Naive B cell (primary cell): ENCODE measurements at places on chromosomes 12 and 14. TPM values are rescaled to one million over a fixed set of nuclear protein-coding genes. Genes with fewer than 3 reads are reported as not detected.

GRCh38 chr12:77577791-77578190 is 252.9 kb upstream of the NAV3 start:
- no peaks in the 10 kb centered on the region for H3K27me3 ChIP-seq
- no peak overlapping the region for H3K4me3 ChIP-seq
- H3K4me1 ChIP-seq, result no peaks in the 10 kb centered on the region
- no peaks in the 10 kb centered on the region for H3K36me3 ChIP-seq

- no peak overlapping the region for H3K4me3 ChIP-seq
- H3K4me1 ChIP-seq, result peaks cover 64% of the 10 kb centered on the region
- H3K27ac ChIP-seq, result peak overlapping the region; percentile 51
- DNase-seq, result no peak
- no peaks in the 10 kb centered on the region for H3K27me3 ChIP-seq
These were observed 21.3 kb downstream of the SCAF11 start for GRCh38 chr12:45969084-45969483.

DNA sequence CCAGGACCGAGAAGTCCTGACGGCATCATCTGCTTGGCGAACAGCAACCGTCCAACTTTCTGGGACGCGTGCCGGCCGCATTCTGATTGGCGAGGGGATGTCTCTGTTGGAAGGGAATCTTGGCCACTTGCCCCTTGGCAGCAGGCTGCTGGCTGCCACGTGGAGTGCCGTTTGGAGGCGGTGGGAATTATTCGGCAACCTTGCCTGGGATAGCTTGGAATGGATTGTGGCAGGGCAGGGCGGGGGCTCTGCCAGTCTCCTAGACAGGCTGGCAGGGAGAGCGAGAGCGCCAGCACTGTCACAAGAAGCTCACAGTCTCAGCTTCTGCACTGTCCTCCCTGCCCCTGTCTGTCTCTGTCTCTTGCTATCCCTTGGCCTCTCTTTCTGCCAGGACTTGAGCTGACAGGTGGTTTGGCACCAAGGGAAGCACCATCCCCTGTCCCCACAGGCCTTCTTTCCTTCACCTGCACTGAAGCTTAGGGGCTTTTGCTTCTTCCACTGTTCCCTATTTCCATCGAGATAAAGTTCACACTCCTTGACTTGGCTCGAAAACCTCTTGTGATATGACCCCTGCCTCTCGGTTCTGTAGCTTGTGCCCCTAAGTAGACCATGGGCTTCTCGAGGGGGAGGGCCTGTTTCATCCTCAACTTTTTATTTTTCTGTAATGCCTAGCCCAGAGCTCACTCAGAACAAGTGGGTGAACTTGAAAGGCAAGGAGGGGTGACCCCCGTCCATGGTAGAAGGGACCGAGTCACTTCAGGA is 201.9 kb downstream of the PHETA1 start:
- no peaks in the 10 kb centered on the region for H3K27me3 ChIP-seq
- H3K27ac ChIP-seq, result no peak overlapping the region
- H3K4me1 ChIP-seq, result peaks cover 10% of the 10 kb centered on the region

DNA sequence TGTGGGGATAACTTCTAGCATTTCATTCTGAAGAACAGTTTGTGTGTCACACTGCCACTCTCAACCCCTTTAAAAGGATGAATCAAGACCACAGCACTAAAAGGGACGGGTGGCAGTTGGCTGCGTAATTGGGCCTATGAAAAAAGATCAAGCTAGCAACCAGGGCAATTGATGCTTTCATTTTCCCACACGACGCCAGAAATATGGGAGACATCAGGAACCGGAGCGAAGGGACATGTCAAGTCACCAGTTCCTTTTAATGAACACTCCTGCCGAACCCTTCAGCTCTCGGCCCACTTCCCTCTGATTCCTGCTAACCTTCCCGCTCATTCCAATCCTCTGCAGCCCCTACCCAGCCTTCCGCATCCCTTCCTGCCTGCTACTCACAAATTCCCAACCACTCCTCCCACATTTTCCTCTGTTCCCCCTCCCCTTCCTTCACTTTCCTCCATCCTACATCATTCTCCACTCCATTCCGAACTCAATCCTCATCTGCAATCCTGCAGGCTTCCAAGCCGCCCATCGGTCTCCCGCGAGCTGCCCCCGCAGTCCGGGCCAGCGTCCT is 753 bp downstream of the CSRNP2 start:
- peak; percentile 2 for DNase-seq
- no peak overlapping the region for H3K27ac ChIP-seq
- H3K36me3 ChIP-seq, result no peaks in the 10 kb centered on the region
- H3K4me3 ChIP-seq, result peak overlapping the region; percentile 99
- H3K27me3 ChIP-seq, result no peaks in the 10 kb centered on the region

- no peaks in the 10 kb centered on the region for H3K27me3 ChIP-seq
- no peaks in the 10 kb centered on the region for H3K36me3 ChIP-seq
- DNase-seq, result no peak
- H3K4me3 ChIP-seq, result no peak overlapping the region
- peaks cover 22% of the 10 kb centered on the region for H3K4me1 ChIP-seq
These were observed 40.9 kb upstream of the GSG1 start for GRCh38 chr12:13144266-13144828.

DNA sequence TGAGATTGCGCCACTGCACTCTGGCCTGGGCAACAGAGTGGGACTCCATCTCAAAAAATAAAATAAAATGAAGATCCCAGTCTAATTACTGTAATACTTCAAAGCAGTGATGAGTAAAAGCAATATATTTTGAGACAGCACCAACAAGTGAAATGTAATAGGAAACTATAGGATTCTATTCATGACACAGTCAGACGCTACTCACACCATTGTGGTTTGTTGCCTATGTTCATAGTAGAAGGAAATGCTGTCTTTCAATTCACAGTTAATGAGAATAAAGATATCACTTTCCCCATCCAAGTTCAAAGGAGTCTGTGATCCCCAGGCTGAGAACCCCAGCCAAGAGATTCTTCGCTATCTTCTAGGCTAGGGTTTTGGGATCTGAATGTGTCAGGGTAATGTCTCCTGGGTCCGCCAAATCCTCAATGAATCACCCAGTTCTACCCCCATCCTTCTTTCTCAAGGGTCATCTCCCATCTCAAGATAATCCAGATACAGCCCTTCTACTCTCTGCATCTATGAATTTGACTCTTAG is 16.6 kb upstream of the DTX1 start:
- H3K27ac ChIP-seq, result no peak overlapping the region
- no peaks in the 10 kb centered on the region for H3K36me3 ChIP-seq
- peaks cover 3% of the 10 kb centered on the region for H3K4me1 ChIP-seq
- H3K4me3 ChIP-seq, result no peak overlapping the region
- no peaks in the 10 kb centered on the region for H3K27me3 ChIP-seq
- DNase-seq, result no peak

DNA sequence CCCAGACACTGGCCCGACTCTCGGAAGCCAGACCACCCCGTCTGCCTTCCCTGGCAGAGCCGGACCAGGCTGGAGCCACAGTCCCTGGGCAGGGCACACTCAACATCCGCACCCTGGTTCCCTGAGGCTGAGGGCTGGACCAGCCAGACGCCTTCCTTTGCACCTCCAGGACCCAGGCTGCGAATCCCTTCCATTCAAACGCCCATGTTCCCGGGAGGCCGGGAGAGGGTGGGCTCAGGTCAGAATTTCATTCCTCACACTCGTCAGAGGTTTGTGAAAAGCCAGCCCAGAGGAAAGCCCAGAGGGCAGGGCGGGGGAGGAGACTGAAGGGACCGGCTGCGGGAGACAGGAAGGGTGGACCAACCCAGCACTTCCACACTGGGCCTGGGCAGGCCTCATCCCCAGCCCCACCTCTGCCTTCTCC is 58.7 kb downstream of the LRRC74A start:
- no peaks in the 10 kb centered on the region for H3K36me3 ChIP-seq
- no peak for DNase-seq

GRCh38 chr14:91300283-91300895 is 55.9 kb upstream of the GPR68 start:
- H3K4me3 ChIP-seq, result no peak overlapping the region
- peaks cover 18% of the 10 kb centered on the region for H3K36me3 ChIP-seq

GRCh38 chr12:2668816-2669215 is 126.0 kb upstream of the FKBP4 start:
- no peak for DNase-seq
- no peaks in the 10 kb centered on the region for H3K27me3 ChIP-seq
- H3K4me3 ChIP-seq, result no peak overlapping the region
- no peaks in the 10 kb centered on the region for H3K4me1 ChIP-seq

GRCh38 chr14:76473481-76474263 is 97.7 kb downstream of the ESRRB start:
- no peak overlapping the region for H3K27ac ChIP-seq
- peaks cover 13% of the 10 kb centered on the region for H3K27me3 ChIP-seq
- H3K4me3 ChIP-seq, result no peak overlapping the region
- no peaks in the 10 kb centered on the region for H3K4me1 ChIP-seq
- no peaks in the 10 kb centered on the region for H3K36me3 ChIP-seq

- no peak overlapping the region for H3K27ac ChIP-seq
- no peak for DNase-seq
- peaks cover 8% of the 10 kb centered on the region for H3K36me3 ChIP-seq
- no peak overlapping the region for H3K4me3 ChIP-seq
These were observed 406.5 kb upstream of the RGS6 start for GRCh38 chr14:71525663-71526221.

- no peak overlapping the region for H3K4me3 ChIP-seq
- H3K27ac ChIP-seq, result no peak overlapping the region
- H3K4me1 ChIP-seq, result peaks cover 7% of the 10 kb centered on the region
- no peaks in the 10 kb centered on the region for H3K36me3 ChIP-seq
- peaks cover 21% of the 10 kb centered on the region for H3K27me3 ChIP-seq
These were observed 137.4 kb upstream of the C14orf180 start for GRCh38 chr14:104442107-104442551.

- no peaks in the 10 kb centered on the region for H3K36me3 ChIP-seq
- no peak for DNase-seq
These were observed 22.5 kb upstream of the AKAP6 start for GRCh38 chr14:32306549-32306948.

DNA sequence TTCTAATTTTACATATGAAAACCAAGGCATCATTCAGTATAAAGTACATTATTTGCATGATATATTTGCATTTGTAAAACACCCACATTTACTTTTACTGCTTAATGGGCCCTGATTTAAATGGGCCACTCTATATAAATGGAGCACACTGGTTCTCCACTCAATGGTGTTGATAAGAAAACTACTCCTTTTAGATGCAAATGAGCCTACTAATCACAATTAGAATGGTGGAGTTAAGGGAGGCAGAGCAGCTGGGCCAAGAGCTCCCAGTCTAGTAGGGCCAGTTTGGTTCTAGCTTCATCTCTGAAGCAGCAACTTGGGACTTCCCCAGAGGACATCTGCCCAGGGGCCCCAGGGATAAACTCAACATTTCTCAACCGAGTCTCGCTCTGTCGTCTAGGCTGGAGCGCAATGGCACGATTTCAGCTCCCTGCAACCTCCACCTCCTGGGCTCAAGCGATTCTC is 120.7 kb downstream of the FOXN3 start:
- H3K4me1 ChIP-seq, result peaks cover 41% of the 10 kb centered on the region
- no peak for DNase-seq
- H3K4me3 ChIP-seq, result no peak overlapping the region
- H3K36me3 ChIP-seq, result no peaks in the 10 kb centered on the region

- no peak overlapping the region for H3K4me3 ChIP-seq
- DNase-seq, result no peak
- H3K4me1 ChIP-seq, result no peaks in the 10 kb centered on the region
- H3K36me3 ChIP-seq, result peaks cover 6% of the 10 kb centered on the region
- H3K27me3 ChIP-seq, result no peaks in the 10 kb centered on the region
- H3K27ac ChIP-seq, result no peak overlapping the region
These were observed 23.8 kb downstream of the JAG2 start for GRCh38 chr14:105144666-105145380.

DNA sequence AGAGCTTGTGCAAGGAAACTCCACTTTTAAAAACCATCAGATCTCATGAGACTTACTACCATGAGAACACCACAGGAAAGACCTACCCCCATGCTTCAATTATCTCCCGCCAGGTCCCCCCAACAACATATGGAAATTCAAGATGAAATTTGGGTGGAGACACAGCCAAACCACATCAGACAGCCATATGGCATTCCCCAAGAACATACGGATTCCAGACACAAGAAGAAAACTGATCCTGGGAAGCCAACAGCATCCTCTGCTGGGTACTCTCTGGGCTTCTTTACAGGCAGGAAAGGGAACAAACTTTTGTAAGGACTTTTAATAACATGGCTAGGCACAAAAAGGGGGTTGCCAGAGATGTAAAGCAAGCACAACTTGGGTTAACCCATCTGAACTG is 127.2 kb downstream of the TMEM132C start:
- no peak overlapping the region for H3K27ac ChIP-seq
- H3K36me3 ChIP-seq, result no peaks in the 10 kb centered on the region
- H3K27me3 ChIP-seq, result no peaks in the 10 kb centered on the region
- no peak overlapping the region for H3K4me3 ChIP-seq

GRCh38 chr12:46303039-46303666 is 34.3 kb upstream of the SLC38A1 start:
- peak; percentile 46 for DNase-seq
- H3K36me3 ChIP-seq, result no peaks in the 10 kb centered on the region
- peaks cover 33% of the 10 kb centered on the region for H3K4me1 ChIP-seq
- no peaks in the 10 kb centered on the region for H3K27me3 ChIP-seq
- no peak overlapping the region for H3K27ac ChIP-seq

DNA sequence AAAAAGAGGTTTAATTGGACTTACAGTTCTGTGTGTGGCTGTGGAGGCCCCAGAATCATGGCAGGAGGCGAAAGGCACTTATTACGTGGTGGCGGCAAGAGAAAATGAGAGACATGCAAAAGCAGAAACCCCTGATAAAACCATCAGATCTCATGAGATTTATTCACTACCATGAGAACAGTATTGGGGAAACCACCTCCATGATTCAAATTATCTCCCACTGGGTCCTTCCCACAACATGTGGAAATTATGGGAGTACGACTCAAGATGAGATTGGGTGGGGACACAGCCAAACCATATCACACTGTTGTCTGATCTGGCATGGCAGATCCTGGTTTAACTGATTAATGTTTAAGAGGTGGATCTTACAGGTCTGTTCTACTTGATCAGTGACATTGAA is 5.6 kb downstream of the DDX47 start:
- peaks cover 17% of the 10 kb centered on the region for H3K36me3 ChIP-seq
- H3K27me3 ChIP-seq, result no peaks in the 10 kb centered on the region
- DNase-seq, result no peak
- H3K4me1 ChIP-seq, result peaks cover 55% of the 10 kb centered on the region
- H3K27ac ChIP-seq, result no peak overlapping the region

M6PR gene
- 198 TPM for polyA plus RNA-seq

CCDC92 gene
- polyA plus RNA-seq, result 22.6 TPM

KLRK1 gene
- polyA plus RNA-seq, result 32.9 TPM

KIF26A gene
- not detected for polyA plus RNA-seq

TMPRSS12 gene
- polyA plus RNA-seq, result not detected

ENDOU gene
- not detected for polyA plus RNA-seq

P3H3 gene
- not detected for polyA plus RNA-seq

BCL2L2 gene
- 0.28 TPM for polyA plus RNA-seq
